ENCODE measurements at places on chromosomes 12 and 14.

DNA sequence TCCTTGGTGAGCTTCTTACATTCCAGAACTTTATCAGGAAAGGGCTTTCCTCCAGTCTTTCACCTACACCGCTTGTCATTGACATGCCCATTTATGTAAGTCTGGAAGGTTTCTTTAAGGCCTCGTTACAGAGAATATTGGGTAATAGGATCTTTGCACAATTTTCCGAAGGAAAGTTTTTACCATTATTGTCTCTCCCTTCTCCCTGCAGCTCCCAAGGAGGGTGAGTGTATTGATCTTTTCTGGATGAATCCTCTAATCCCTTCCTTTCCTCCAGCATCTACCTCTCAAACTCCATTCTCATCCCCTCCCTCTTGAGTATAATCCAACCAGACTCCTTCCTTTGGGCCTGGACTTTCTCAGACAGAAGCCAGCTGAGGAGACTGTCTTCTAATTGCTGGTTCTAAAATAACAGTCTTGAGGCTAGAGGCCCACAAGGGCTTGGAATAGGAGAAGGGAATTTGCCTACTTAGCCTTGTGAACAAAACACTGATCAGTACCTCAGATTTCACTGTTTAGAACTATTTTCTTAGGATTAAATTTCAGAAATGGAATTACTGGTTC is 21.8 kb downstream of the WNK1 start:
- ATAC-seq: no peak

GRCh38 chr12:27031531-27031930 is 9.2 kb downstream of the MED21 start:
- no peak for ATAC-seq

GRCh38 chr12:29733060-29733459 is 50.7 kb downstream of the TMTC1 start:
- peak; percentile 76 for ATAC-seq

DNA sequence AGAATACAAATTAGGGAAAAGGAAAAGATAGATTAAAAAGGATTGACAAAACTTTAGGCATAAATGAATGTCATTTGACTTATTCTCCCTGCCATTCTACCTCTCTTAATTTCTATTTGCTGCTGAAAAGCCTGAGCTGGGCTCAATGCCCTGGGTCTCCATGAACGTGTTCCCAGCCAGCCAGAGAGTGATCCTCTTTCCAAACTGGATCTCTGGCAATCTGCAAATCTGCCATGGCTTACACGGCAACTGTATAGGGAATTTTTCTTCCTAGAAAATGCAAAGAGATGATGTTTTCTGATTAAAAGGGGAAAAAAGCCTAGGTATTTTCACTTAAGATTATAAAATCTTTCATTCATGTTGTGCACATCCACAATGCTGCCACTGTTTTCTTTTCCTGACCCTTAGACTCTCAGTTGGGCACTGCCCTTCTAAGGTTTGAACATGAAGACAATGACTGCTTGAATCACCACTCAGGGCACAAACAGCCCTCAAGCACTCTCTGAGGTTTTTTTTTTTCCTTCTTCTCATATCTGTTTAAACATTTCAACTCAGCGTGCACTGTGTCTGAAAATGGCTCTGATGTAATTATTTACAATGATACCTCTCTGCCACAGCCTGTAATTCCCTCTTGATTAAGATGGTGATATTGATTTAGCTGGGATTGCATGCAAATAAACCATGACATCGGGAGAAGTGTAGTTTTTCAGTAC is 60.3 kb downstream of the DACT1 start:
- no peak for ATAC-seq

GRCh38 chr14:69539631-69540410 is 34.9 kb downstream of the CCDC177 start:
- ATAC-seq: peak; percentile 31

DNA sequence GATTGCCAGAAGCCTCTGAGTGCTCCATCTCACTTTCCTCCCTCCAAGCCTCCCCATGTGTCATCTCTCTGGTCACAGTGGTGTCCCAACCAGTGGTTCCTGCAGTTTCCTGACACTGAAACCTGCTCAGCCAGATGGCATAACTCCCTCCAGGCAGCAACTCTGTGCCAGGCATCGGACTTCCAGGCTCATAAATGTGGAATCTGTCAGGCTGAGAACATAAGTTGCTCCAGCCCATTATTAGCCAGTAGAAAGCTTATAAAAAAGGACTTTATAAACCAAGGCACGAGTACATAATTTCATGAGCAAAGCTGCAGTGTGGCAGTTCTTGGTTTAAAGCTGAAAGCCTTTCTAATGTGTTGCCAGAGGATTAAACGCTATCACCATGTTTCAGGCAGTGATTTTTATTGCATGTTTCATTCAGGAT is 194.3 kb downstream of the DACT1 start:
- no peak for ATAC-seq
